ENCODE measurements at places on chromosomes 6 and 20. TPM values are rescaled to one million over a fixed set of nuclear protein-coding genes. Genes with fewer than 3 reads are reported as not detected.

Gene CASS4
- 6.5 TPM for total RNA-seq

GRCh38 chr20:34164381-34164984 is 52.4 kb upstream of the EIF2S2 start:
- no peak for DNase-seq

Gene GFOD1
- total RNA-seq: 11.8 TPM

DNA sequence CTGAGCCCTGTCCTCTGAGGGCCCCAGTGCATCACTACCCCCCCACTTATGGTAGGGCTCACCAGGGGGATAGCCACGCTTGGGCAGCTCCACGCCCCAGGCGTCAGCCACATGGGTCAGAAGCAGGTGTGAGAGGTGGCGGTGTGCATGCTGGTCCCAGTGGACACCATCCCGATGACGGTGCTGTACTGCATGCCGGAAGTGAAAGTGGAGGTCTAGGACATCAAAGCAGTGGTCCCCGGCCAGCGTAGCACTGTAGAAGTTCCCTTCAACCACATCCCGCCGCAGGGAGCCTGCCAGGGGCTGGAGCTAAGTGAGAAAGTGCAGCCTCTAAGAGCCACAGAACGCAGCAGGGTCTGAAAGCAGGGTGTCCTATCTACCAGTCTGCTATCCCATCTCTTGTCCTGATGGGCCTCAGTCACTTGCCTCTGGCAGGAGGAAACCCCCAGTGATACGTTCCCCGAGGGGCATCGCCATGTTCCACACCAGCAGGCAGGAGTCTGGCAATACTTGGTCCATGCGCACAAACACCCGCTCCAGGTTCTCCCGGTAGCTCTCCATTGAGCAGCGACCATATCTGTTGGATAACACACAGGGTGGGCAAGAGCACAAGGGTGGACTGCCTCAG is 2.2 kb downstream of the PCED1A start:
- DNase-seq: no peak

DNA sequence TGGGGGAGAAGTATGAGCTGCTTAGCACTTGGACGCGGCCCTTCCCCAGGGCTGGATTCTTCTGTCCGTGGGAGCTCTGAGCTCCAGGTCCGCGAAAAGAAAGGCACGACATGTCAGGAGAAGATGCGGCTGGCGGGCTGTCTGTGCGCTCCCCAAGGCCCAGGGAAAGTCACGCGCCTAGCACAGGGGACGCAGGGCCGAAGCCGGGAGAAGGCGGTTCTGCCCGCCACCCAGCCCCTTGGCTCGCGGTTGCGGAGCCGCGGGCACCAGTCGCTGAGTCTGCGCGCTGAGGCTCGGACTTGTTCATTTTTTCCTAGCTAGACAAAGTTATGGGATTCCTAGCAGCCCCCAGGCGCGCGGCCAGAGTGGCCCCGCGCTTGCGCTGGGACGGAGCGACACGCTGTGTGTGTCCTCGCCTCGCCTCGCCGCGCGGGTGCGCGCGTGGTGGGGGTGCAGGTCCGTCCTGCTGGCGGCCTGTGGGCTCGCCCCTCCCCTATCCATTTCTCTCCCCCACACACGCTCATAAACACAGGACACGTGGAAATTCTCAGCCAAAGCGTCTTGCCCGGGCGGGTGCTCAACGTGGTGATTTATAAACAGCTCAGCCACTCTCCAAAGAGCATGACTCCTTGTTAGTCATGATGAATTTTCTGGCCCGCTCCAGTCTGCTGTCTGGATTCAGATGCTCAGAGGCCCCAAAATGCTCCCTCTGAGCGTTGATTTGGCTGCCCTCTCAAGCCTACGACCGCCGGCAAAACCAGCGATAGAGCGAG is 1.9 kb upstream of the POU3F2 start:
- no peak for DNase-seq

DNA sequence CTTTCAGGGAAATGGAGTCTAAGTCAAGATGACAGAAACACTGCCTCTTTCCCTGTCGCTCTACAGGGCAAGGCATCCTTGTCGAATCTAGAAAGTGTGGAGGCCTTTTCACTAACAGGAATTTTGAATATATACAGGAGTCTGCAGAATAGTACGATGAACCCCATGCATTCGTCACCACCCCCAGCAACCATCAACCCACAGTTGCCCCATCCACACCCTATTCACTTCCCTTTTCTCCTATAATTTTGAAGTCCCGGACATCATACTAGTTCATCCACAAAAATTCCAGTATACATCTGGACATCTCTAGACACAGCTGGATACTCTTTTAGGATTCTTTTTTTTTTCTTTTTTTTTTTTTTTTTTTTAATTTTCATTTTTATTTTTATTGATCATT is 80.7 kb upstream of the RIN2 start:
- DNase-seq: no peak

Gene SNPH
- 3.2 TPM for total RNA-seq

- no peak for DNase-seq
Measured at GRCh38 chr6:89963391-89963790, 69.1 kb downstream of the GJA10 start.

- no peak for DNase-seq
Measured at GRCh38 chr20:50992336-50992732, 30.6 kb downstream of the KCNG1 start.

GRCh38 chr6:42020967-42021366 is 29.4 kb upstream of the TAF8 start:
- no peak for DNase-seq

DNA sequence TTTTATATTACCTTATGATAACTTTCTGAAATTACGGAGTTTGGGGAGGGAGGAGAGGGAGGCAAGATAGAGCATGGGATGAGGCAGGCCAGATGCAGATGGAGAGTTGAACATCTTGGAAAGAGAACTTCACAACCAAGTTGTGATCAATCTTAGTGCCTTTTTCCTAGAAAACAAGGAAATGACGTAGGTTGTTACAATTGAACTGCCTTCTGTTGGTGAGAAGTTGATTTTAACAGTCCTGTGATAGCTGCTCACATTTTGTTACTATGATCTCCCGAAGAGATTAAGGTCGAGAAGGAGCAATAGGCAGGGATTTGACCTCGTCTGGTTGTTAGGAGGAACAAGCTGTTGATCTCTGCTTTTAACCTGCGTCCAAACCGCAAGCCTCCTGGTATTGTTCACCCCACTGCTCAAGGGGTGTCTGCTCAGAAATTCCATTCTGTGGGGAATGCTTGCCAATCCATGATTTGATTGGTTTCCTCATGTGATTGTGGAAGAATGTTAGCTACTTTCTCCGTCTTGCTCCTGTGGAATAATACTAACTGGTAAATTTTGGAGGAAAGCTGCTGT is 35.1 kb downstream of the TIAM2 start:
- no peak for DNase-seq

- no peak for DNase-seq
Measured at GRCh38 chr20:35190556-35190955, 18.7 kb downstream of the PROCR start.

Gene TMEM74B
- total RNA-seq: 8.3 TPM

GRCh38 chr6:157126183-157127098 is 196.9 kb downstream of the TMEM242 start:
- DNase-seq: no peak
